ENCODE measurements at places on chromosomes 6 and 20. TPM values are rescaled to one million over a fixed set of nuclear protein-coding genes. Genes with fewer than 3 reads are reported as not detected.
A peak's percentile ranks its signal among the peaks of the same experiment; 100 is the strongest.

GRCh38 chr6:158561321-158561884 is 1.5 kb downstream of the TMEM181 start:
- no peak for DNase-seq

- DNase-seq: peak; percentile 74
Observed at GRCh38 chr20:22450537-22450936, 133.8 kb downstream of the FOXA2 start.

- DNase-seq: no peak
Observed at GRCh38 chr20:24039196-24039595, 50.6 kb upstream of the GGTLC1 start.

GRCh38 chr6:43679057-43679456 is 8.5 kb downstream of the MRPS18A start:
- DNase-seq: no peak

GRCh38 chr6:134458857-134459657 is 141.1 kb upstream of the SGK1 start:
- DNase-seq: no peak

DNA sequence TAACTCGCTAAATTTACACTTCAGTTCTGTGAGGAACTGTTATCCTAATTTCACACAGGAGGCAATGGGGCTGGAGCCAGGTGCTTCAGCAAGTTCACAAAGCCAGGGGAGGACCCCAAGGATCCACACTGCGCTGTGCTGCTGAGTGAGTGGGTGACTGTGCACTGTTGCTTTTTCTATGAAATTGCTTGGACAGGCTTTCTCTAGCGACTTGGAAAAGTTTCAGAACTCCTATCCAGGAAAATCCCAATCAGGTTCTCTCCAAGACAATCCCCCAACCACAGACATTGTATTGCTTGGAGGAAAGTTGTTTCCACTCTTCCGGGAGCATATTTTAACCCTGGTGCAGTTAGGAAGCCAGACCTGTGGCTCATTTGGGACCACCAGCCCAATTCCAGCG is 175.9 kb upstream of the CST7 start:
- DNase-seq: no peak

GRCh38 chr6:38750968-38751615 is 36.0 kb downstream of the DNAH8 start:
- DNase-seq: no peak

The WDR27 gene
- 73.8 TPM for polyA plus RNA-seq

The C6orf15 gene
- not detected for polyA plus RNA-seq
